CD4-positive, alpha-beta memory T cell (primary cell): ENCODE measurements at places on chromosomes 6 and 20.

GRCh38 chr6:119297049-119297448 lies 52.5 kb downstream of the MAN1A1 start:
- DNase-seq = no peak

- no peak for DNase-seq
Measured at GRCh38 chr20:22984008-22984407, 51.1 kb upstream of the SSTR4 start.

DNA sequence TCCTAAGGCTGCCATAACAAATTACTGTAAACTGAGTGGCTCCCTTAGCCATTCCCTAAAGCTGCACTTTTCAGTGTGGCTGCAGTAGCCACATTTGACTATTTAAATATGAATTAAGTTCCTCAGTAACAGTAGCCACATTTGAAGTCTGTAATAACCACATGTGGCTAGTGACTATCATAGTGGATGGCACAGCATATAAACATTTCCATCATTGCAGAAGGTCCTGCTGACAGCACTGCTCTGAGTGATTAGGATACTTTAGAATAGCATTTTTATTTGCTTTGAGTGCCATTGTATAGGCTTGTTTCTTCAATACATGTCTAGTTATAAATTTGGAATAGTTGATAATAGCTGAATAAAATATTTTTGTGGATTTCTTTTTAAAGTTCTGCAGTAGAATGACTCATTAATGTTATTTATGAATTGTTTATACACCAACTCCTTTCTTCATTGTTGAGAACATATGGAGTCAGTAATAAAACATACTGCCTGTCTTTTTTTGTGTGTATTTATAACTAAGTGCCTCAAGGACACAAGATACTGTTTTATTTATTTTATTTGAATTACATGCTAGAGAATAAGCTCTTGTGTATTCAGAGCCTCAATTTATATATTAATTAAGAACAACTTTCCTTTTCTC lies 217.2 kb downstream of the CDKAL1 start:
- DNase-seq = no peak

DNA sequence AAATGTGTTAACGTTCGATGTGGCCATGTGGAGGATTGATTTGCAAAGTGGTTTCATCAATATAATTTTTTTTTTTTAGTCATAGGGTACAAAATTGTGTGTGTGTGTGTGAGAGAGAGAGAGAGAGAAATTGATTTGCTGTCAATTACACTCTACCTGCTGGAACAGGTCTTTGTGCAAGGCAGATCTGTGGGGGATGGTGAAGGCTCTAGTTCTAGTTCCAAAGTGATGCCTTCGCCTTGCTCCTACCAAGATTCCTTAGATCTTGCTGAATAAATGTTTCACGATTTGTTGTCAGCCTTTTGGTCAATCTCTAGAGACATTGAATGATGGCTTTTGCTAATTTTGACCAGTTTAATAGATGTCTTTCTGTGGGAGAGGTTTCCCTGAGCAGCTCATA lies 64.8 kb downstream of the SERAC1 start:
- no peak for DNase-seq

GRCh38 chr20:15302075-15302474 lies 964.7 kb upstream of the FLRT3 start:
- DNase-seq = no peak
